ENCODE measurements at places on chromosomes 1 and 21. TPM values are rescaled to one million over a fixed set of nuclear protein-coding genes. Genes with fewer than 3 reads are reported as not detected.

UBL4B gene
- not detected for total RNA-seq

GPR52 gene
- total RNA-seq = 0.58 TPM

PRUNE1 gene
- 12.4 TPM for total RNA-seq

SFN gene
- total RNA-seq = 0.47 TPM

CD58 gene
- 11.1 TPM for total RNA-seq

IL19 gene
- total RNA-seq = not detected
